ENCODE measurements at places on chromosomes 5 and 9.

GRCh38 chr5:125205601-125206225, 459.3 kb upstream of the ZNF608 start:
- DNase-seq = no peak

GRCh38 chr9:82553654-82554366, 509.1 kb downstream of the RASEF start:
- no peak for DNase-seq

DNA sequence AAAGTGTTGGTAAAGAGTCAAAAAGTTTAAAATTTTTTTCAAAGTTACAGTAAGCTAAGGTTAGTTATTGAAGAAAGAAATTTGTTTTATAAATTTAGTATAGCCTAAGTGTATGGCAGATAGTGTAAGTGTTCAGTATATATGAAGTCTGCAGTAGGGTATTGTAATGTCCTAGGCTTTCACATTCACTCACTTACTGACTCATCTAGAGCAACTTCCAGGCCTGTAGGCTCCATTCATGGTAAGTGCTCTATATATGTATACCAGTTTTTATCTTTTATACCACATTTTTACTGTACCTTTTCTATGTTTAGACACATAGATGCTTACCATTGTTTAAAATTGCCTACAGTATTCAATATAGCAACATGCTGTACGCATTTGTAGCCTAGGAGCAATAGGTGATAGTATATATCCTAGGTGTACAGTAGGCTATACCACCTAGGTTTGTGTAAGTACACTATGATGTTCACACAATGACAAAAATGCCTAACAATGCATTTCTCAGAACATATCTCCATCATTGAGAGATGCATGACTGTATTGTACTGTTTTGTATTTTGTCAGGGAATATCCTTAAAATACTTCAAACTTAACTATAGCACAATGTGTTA, 38.5 kb downstream of the CYSTM1 start:
- no peak for DNase-seq

- DNase-seq = peak; percentile 2
Measured at GRCh38 chr5:152505442-152506042, 100.5 kb upstream of the NMUR2 start.

DNA sequence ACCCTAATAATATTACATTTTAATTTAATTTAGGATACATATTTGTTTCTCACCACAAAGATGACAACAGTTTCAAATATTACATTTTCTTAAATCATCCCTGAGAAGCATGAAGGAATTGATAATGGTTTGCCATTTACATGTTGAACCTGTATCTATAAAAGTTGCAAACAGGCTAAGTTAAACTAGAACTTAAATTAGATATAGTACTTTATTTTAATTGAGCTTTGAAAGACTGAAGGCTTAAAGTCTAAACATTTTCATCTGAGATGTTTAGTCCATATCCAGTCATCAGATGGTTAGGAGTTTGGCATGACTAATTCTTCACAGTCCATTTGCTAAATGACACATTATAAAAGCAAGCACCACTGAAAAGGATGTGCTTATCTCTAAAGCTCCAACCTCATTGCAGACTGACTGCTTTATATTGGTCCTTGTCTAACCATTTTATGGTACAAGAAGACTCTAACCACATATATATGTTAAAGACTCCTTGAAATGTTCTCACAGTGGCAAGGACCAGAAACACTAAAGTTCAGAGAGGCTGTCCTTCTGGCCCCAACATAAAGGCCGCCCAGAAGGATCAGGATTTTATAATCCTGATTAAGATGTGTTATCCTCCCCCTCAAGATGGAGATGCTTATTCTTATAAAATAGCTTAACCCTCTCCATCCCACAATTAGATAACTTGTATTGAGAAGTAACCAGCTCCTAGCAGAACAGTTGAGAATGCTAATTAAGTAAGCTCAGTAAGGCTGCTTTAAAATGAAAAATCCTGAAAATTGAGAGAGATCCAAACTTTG, 25.8 kb downstream of the WNT8A start:
- no peak for DNase-seq

- no peak for DNase-seq
Measured at GRCh38 chr5:170265522-170265921, 32.1 kb downstream of the LCP2 start.

DNA sequence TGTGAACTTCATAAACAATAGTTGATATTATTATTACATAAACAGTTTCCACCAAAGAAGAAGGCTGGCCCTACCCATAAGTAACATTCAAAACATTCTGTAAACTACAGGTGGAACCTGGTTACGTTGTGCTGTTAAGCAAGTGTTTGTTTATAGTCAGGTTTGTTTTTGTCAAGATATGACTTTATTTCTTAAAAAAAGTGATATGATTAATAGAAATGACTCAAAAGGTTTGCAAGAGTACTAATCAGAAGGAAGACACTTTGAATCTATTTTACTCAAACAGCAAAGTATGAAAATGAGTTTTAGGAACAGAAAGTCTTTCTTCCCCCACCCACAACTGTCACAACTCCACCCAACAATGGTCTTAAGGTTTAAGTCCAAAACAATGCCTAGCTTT, 220.8 kb downstream of the PLK2 start:
- DNase-seq = no peak

- DNase-seq = no peak
Measured at GRCh38 chr9:109604131-109604530, 106.0 kb upstream of the PTPN3 start.

DNA sequence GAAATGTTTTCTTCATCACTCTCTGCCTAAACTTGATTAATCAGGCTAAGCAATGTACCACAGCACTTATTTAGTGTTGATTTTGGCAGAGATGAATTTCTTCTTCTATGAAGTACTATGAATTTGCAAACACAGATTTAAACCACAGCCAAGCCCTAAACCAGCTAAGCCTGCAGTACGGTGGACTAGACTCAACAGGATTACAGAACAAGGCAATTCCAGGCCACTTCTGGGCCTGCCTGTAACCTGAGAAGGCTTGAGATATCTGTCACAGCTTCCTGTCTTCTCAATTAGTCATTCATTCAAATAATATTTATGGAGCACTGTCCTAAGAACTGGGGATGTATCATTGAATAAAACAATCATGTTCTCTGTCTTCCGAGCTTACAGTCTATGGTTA, 32.4 kb upstream of the CAST start:
- DNase-seq = no peak

DNA sequence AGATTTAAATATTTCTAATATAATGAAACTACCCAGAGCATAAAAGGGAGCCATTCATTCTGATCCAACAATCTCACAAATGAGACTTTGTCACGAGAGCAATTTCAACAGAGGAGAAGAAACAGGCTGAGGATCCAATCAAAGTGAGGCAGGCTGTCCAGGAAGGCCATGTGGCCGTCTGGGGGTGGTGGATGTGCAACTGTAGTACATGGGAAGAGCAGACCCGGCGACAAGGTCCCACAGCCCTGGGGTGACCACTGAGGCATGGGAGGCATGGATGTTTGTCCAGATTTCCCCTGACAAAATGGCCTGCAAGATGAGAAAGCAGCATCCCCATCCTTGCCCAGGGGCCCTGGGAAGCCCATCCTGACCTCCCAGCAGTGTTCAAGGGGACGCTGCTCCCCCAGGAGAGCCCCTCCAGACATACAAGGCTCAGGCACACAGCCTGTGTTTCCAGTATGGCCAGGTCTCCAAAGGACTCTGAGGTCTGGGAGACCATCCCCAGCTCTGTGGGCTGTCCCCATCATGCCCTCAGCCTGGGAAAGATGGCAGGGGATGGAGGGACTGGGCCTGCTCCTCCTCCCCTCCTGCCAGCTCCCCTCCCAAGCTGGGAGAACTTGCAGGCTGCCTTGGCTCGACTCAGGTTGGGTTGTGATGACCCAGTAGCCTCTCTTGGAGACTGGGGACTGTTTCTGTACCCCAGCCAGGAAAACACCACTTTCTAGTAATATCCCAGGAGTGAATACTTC, 27.5 kb upstream of the FCN2 start:
- DNase-seq = no peak
